ENCODE measurements at places on chromosomes 13 and 19.
A peak's percentile ranks its signal among the peaks of the same experiment; 100 is the strongest.

DNA sequence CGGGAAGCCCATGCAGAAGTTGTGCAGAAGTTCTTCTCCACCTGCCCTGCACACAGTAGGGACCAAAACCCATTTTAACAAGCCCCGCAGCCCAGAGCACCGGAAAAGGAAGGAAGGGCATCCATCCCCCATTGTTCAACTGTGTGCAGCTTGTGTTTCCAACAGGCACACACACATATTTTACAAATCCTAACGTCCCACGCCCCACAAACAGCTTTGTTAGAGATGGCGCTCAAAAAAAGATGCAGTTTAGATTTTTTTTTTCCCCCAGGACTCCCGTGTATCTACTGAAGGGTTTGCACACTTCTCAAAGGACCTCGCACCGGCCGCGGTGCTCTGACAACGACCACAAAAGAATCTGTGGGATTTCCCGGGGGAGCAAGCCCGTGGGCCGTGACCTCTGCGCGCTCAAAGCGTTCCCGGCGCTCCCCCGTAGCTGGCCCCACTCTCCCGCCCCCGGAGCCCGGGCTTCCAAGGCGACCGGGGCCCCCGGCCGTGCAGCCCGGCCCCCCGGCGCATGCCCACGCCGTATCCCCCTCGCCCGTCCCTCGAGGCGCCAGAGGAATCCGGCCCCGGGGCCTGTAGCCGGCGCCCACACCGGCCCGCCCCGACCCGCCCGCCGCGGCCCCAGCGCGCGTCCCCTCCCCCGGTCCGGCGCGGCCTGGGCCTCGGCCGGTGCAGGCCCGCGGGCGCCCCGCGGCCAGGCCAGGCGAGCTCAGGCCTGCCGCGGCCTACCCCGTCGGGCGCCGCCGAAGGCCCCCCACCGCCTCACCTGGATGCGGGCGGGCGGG, 523 bp downstream of the ELAVL1 start:
- peak; percentile 74 for DNase-seq

GRCh38 chr13:99528547-99528946, 27.3 kb downstream of the TM9SF2 start:
- DNase-seq = peak; percentile 78

DNA sequence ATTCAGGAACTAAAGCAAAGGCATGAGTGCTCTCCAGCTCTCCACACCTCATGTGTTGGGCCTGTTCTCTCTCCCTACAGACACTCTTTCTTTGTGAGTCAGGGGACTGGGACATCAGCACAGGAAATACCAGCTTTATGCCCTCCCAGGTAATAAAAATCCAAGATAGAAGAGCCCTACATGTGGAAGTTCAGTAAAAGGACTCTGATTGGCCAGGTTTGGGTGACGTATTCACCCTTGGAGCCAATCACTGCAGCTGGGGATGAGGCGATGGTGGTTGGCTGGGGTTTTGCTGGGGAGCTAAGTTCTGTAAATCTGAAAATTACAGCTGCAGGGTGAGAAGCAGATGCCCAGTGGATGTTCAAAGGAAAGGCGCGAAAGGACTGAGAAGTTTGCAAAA, 32.5 kb downstream of the CCDC70 start:
- no peak for DNase-seq

DNA sequence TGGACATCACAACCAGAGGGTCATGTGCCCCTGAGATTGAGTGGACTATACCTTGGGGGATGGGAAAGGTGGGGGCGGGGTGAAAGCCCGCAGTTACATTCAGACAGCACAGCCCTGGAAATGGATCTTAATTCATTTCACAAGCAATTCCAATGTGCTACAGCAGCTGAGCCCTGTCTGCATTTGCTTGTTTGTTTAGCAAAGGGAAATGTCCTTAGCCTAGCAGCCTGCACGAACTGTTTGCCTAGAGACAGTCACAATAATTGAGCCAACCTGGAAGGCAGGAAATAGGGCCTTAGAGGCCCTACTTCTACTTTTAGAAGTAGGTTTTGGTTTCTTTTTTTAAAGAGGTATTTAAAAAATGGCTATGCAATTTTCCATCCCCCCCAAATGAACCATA, 177.3 kb upstream of the KL start:
- peak; percentile 80 for DNase-seq

DNA sequence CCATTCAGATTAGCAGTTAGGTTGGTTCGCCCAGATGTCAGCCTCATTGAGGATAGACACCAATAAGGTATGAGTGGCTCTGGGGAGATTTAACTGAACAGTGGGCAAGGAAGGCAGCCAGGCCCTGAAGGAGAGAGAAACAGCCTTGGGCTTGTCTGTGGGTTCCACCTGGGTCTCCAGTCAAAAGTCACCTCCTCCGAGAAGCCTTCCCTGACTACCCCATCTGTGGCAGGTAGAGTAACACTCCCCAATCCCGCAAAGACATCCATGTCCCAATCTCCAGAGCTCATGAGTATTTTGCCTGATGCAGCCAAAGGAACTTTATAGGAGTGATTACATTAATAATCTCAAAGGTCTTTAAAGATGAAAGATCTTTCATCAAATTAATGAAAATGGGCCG, 8.0 kb upstream of the YJU2 start:
- no peak for DNase-seq

- peak; percentile 34 for DNase-seq
Measured at GRCh38 chr13:113888701-113889330, 24.9 kb upstream of the GAS6 start.

DNA sequence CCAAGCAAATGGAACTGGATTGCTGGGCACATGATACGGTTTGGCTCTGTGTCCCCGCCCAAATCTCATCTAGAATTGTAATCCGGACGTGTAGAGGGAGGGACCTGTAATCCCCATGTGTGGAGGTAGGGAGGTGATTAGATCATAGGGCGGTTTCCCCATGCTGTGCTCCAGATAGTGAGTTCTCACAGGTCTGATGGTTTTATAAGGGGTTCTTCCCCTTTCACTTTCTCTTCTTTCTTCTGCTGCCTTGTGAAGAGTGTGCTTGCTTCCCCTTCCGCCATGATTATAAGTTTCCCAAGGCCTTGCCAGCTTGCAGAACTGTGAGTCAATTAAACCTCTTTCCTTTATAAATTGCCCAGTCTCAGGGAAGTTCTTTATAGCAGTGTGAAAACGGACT, 32.6 kb upstream of the MTIF3 start:
- no peak for DNase-seq

- no peak for DNase-seq
Measured at GRCh38 chr19:6269101-6269886, 10.5 kb downstream of the MLLT1 start.

DNA sequence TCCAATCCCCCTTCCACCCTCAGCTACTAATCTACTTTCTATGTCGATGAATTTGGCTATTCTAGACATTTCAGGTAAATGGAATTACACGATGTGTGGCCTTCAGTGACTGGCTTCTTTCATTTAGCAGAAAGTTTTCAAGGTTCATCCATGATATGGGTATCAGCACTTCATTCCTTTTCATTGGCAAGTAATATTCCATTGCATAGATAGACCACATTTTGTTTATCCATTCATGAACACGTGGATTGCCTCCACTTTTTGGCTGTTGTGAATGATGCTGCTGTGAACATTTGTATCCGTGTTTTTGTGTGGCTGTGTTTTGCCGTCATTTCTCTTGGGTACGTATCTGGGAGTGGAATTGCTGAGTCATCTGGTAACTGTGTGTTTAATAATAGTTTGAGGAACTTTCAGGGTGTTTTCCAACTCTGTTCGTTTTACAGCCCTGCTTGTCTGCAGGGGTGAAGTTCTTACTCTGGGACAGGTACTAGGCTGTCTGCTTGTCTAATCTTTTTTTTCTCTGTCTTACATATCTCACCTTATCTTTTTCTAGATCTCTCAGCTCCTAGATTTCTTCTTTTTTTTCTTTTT, 32.5 kb downstream of the MARK4 start:
- DNase-seq = no peak

DNA sequence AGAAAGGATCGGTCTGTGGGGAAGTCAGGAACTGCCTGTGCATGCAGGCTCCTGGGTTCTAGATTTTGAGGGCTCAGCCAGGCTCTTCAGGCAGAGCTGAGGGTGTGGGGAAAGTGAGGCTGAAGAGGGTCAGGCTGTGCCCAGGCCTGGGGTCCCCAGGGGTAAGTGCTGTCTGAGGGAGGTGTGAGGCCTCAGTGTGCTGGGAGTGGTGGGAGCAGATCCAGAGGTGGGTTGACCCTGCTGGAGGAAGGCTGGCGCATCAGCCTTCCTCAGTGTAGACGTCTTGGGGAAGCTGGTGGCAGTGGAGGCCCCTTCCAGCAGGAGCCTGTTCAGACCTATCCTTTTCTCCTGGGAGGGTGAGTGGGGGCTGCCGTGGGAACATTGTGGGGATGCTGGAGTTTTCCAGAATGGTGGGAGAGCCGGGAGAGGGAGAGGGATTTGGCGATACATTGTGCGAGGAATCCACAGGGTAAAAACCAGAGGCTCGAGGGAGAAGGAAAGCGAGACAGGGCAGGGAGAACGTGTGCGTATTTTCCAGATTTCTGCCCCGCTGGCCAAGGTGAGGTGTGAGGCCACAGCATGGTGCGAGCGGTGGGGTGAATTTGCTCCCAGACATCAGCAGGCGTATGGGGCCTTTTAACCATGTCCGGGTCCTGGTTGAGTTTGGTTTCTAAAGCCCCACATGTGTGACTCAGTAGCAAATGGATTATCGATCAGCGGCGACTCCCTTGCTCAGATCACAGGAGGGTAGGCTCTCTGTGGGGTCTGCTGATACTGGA, 237.7 kb downstream of the TEX29 start:
- DNase-seq = no peak

DNA sequence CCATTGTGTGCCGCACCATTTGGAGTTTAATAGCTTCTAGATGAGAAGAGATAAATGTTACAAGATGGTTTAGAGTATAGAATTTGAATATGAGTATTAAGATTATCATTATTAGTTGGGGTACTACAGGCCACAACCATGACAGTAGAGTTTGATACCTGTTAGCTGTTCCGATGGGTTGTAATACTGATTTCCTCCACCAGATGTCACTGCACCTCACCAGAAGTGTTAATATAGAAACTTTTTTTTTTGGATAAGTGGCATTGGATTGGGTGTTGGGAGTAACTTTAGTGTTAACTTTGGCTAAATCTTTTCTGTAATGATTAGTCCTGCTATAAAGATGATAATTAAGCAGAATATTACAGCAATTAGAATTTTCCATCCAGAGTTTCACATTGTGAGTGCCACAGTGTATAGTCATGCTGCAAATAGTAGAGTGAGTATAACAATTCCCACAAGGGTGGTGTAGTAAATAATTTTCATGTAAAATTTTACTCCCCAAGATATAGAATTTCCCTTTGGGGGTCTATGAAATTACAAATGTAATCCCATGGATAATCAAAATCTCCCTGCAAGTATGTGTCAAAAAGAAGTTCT, 56.3 kb downstream of the PSG3 start:
- peak; percentile 72 for DNase-seq

- no peak for DNase-seq
Measured at GRCh38 chr19:55071913-55072312, 3.8 kb upstream of the EPS8L1 start.

DNA sequence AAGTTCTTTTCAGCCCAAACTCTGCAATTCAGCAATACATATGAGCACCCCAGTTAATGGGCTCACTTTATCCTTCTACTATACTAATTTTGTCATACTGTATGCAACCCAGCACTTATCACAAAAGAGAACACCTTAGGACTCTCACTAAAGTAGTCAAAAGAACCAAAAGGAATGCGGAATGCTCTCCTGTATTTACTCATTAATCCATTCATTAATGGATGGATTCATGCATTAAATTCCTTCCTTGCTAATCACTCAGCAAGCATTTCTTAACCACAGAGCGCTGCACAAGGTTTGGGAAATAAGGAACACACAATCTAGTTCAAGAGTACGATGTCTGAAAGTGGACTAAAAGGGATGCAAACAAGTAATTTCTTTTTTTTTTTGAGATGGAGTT, 12.8 kb upstream of the DOCK9 start:
- no peak for DNase-seq

- DNase-seq = no peak
Measured at GRCh38 chr13:34420702-34421346, 521.2 kb upstream of the NBEA start.

DNA sequence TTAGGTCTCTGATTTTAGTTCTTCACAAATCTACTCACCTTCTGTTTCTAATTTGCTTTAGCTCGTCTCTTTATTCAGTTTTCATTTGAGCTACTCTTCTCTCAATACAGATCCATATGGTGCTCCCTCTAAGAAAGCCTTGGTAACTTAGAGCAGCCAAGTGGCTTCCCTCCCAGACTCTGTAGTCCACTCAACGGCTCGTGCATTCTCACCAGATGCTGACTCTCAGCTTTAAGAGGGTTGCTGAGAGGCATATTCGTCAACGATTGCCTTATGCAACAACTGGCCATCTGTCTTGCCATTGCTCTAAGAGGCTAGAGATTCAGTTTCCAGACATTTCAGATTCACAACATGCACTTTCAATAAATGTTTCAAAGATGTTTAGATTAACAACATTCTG, 785.8 kb upstream of the SLC10A2 start:
- DNase-seq = no peak

DNA sequence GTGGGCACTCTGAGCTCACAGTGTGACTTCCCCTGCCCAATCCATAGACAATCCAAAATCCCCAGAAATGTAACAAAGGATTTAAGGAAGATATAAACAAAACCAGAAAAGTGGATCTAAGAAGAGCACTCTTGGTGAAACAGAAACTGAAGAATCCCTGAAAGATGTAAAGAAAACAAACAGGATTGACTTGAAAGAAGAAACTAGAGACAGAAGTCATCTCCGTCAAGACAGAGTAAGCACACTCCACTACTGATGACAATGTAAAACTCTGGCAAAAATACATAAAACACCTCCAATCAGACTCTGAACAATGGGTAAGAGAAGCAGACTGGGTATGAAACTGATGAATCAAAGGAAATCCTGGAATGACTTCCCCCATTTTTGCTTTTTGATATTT, 13.5 kb downstream of the TUBGCP3 start:
- no peak for DNase-seq

DNA sequence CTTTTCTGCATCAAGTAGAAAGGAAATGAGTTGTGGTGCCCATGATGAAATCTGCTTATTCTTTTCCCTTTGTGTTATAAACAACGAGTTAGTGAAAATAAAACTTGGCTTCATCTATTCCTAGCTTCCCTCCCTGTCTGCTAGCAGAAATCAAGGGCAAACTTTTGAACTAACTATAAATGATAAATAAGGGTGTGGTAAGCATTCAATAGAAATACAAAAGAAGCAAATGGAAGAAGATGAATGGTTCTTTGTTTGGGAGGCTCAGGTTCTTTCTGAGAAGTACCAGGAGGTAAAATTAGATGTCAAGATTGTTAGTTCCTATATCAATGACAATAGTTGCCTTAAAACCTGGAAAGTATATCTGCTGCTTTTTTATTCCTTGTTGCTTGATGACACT, 275.3 kb upstream of the PRR20A start:
- DNase-seq = no peak

- DNase-seq = peak; percentile 78
Measured at GRCh38 chr13:79393564-79394249, 12.3 kb downstream of the RBM26 start.

DNA sequence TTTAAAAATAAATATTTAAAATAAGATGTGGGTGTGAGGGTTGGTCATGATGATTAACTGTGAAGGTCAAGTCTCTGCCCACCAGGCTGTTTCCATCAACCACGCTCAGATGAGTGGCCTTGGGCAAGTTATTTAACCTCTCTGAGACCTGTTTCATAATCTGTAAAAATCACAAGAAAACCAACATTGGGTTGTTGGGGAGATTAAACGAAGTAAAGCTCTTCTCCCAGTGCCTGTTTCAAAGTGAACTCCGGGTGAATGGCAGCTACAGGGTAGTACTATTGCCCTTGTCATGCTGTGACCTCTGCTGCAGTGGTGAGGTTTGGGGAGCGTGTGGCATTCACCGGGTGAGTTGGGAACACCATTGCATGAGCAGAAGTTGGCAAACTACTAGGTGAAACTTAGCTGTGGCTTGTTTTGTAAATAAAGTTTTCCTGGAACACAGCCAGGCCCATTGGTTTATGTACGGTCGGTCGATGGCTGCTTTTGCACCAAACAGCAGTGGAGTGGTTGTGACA, 153.2 kb downstream of the USP12 start:
- no peak for DNase-seq

Measured in activated CD4-positive, alpha-beta T cell treated with anti-CD3 and anti-CD28 coated beads, Interleukin-2, amount 10 ng/mL, durations not matched to agents 24 days and 14 days (primary cell).